T47D (cell line): ENCODE measurements at places on chromosomes 12 and 14.

GRCh38 chr12:117842220-117842619, 126.6 kb downstream of the KSR2 start:
- DNase-seq, result no peak

DNA sequence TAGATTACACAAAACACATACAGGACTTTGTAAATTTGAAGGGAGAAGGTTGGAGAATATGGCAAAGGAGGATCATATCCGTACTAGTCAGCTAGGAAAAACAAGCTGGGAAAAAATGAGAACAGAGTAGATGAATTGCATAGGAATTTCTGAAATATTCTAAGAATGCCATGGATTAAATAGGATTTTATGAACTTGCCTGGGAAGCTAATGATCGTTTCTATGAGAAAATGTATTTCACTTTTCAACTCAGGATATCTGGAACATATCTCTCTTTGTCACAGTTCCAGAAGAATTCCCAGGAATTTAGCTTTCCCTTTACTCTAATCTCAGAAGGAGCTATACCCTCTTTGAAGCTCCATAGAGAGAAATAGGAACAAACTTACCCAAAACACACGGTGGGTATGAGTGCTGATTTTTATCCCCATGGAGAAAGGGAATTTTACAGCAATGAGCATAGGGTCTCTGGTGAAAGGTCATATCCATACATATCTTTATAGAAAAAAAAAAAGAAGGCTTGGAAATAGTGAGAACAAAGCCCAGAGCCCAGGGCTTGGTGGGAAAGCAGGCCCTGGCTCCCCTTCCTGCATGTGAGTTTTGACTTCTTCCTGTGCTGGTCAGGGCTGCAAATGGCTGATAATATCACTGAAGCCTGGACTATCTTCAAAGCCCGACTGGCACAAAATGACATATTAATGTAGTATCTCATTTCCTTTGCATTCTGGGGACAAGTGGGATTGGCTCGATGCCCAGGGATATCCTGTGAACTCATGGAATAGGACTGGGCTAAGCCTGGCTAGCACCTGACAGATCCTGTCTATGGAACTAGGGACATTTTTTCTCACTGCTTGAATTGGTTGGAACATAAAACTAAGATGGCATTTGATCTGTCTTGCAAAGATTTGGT, 136.3 kb downstream of the AEBP2 start:
- no peak for DNase-seq

GRCh38 chr12:104975587-104976343, 10.4 kb upstream of the NOPCHAP1 start:
- no peak for DNase-seq

- no peak for DNase-seq
These were observed 78.3 kb downstream of the GSC start for GRCh38 chr14:94691660-94692034.

GRCh38 chr12:120490833-120491512, 4.9 kb upstream of the DYNLL1 start:
- no peak for DNase-seq

DNA sequence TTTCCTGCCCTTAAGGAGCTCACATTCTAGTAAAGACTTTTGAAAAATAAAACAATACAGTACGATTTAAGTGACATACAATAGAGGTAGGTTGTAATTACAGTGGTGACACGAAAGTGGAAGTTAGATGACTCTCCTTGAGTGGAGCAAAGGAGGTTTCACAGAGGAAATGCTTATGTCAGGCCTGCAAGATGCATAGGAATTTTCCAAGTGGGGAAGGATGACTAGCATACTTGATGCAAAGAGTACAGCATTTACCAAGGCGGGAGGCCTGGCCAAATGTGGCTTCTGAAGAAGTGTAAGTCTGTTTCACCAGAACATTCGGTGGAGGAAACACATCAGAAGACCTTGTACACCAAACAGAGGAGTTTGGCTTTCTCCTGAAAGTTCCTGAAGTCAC, 55.2 kb downstream of the ERO1A start:
- DNase-seq, result no peak

GRCh38 chr12:49068879-49069506, 786 bp downstream of the RHEBL1 start:
- DNase-seq, result no peak

DNA sequence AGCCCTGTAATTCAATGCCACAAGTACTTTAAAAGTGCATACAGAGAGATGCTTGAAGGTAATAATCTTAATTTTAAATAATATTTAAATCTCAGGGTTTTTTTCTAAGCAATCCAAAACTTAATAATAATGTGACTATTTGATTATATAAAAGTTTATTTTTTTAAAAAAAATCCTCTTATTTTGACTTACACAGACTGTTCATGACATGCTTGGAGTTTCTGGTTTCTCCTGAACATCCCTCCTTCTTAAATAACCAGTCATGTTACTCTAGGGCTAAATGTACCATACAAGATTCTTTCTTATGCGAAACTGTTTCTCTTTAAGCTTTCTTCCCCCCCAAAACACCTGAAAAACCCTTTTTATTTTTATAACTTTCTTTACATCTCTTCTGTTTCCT, 58.2 kb upstream of the SLC2A13 start:
- no peak for DNase-seq

GRCh38 chr14:74549588-74549987, 56.0 kb downstream of the ISCA2 start:
- peak; percentile 80 for DNase-seq

DNA sequence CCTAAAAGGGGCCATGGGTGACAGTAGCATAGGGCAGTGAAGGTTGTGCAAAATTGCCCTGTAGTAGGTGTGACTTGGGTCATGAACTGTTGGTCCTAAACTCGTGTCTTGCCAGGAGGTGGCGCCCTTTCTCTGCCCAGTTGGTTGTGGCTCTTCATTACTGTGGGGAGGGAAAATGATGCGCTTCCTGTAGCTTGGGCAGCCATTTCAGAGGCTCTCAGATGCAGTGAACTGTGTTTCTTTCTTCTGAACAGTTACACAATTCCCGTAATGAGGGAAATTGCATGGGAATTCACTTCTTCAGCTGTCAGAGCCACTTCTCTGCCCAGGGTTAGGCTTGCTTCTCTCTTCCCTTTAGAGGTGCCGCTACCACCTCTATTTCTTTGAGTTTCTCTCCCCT, 148.1 kb upstream of the NRXN3 start:
- peak; percentile 29 for DNase-seq

DNA sequence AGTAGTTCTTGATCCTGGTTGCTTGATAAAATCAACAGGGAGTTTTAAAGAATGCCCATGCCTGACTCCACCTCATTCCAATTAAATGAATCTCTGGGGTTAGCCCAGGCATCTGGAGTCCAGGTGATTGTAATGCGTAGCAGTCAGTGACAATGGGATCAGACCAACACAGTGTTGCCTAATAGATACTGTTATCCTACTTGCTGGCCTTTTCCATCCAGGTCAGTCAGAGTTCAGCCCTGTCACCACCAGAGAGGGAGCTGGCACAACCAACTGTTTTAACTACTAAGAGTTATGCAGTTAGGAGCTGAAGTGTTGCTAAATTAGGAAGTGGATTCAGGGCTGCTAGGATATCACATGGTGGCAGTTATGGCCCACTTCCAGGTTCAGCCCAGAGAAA, 107.1 kb downstream of the GPR135 start:
- no peak for DNase-seq

- DNase-seq, result no peak
These were observed 14.5 kb upstream of the HPD start for GRCh38 chr12:121873216-121873569.
